ENCODE measurements at places on chromosomes 6 and 20. TPM values are rescaled to one million over a fixed set of nuclear protein-coding genes. Genes with fewer than 3 reads are reported as not detected.

GRCh38 chr6:132404330-132404729 lies 3.1 kb upstream of the MOXD1 start:
- no peak overlapping the region for H3K4me3 ChIP-seq
- peaks cover 56% of the 10 kb centered on the region for H3K27me3 ChIP-seq
- H3K4me1 ChIP-seq = peaks cover 17% of the 10 kb centered on the region
- no peak for DNase-seq
- H3K36me3 ChIP-seq = no peaks in the 10 kb centered on the region

Gene GRM1
- not detected for total RNA-seq

Gene RNF144B
- total RNA-seq = 3.9 TPM

- H3K4me1 ChIP-seq = no peaks in the 10 kb centered on the region
- peaks cover 7% of the 10 kb centered on the region for H3K27me3 ChIP-seq
- H3K4me3 ChIP-seq = no peak overlapping the region
- H3K27ac ChIP-seq = no peak overlapping the region
- no peaks in the 10 kb centered on the region for H3K36me3 ChIP-seq
Observed at GRCh38 chr6:53119772-53120409, 28.8 kb downstream of the GCM1 start.

DNA sequence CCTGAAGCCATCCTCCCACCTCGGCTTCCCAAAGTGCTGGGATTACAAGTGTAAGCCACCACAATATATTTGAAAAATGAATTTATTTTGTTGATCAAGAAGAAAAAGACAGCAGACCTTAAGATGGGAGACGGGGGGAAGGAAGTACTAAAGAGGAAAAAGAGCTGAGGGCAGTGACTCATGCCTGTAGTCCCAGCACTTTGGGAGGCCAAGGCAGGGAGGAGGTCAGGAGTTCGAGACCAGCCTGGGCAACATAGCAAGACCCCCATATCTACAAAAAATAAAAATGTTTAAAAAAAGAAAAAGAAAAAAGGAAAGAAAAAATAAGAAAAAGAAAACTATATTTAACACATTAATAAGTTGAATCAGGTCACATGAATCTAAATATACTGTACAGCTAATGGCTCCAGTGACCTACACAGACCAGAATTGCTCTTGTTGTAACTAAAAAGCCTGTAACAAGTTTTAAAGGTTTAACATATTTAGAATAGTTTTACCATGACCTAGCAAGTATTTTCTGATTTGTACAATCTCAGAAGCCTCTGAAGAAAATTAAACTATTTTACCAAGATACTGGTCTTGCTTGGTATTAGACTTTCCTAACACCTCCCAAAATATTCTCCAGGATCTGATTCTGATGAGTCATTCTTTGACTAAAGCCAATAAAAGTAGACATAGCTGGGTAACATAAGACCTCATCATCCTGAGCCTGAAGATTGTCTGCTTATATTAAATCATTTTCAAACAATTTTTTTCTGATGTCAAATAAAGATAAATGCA lies 4.3 kb upstream of the AKIRIN2 start:
- DNase-seq = no peak
- H3K27me3 ChIP-seq = no peaks in the 10 kb centered on the region
- no peak overlapping the region for H3K27ac ChIP-seq
- no peak overlapping the region for H3K4me3 ChIP-seq
- no peaks in the 10 kb centered on the region for H3K36me3 ChIP-seq

DNA sequence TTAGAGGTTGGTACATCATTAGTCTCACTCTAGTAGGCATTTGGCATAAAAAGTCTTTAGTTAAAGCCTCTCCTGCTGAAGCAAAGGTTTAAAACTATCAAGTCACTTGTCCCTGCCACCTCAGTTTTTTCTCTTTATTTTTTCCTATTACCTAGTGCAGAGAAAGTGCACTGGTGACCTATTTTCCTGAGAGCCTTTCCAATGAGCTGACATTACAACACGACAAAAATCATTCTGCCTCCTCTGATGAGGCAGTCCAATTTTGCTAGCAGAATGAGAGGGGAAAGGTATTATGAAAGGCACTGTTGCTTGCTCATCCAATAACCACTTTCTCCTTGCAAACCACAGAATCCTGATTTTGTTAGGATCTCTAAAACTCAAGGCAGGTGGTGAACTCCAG lies 73.3 kb upstream of the SGK1 start:
- no peak for DNase-seq
- no peaks in the 10 kb centered on the region for H3K27me3 ChIP-seq
- H3K36me3 ChIP-seq = no peaks in the 10 kb centered on the region
- H3K27ac ChIP-seq = no peak overlapping the region
- H3K4me3 ChIP-seq = no peak overlapping the region

DNA sequence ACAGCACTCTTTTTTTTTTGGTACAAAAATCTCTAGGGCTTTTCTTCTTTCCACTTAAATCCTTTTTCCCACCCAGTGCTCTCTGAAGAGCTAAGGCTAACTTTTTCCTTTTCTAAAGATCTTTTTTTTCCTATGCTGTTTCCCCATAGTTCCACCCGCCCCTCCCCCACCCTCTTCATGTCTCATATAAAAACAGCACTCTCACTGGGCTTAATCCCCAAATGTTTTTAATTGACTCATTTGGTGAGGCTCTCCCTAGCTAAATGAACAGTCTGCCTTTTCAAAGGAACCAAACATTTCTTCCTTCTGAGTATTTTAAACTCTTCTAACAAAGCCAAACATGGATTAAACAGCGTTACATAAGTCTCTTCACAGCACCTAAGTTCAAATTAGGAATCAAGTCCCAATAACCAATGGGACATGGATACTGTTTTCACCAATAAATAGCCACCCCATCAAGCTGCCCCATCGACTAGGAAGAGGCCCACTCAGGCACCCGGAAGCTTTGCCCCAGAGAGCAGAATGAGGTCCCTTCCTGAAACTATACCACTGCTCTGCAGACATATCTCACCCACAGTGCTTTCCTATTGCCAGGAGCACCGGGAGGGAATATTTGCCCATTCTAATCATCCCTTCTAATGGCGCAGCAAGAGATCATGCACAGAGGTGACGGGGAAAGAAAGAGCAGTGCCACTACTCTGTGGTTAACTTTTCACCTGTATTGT lies 63.7 kb downstream of the ATXN1 start:
- DNase-seq = peak; percentile 36
- H3K27ac ChIP-seq = peak overlapping the region; percentile 86
- H3K27me3 ChIP-seq = no peaks in the 10 kb centered on the region
- H3K4me3 ChIP-seq = peak overlapping the region; percentile 50
- peaks cover 7% of the 10 kb centered on the region for H3K36me3 ChIP-seq
- peaks cover 78% of the 10 kb centered on the region for H3K4me1 ChIP-seq

DNA sequence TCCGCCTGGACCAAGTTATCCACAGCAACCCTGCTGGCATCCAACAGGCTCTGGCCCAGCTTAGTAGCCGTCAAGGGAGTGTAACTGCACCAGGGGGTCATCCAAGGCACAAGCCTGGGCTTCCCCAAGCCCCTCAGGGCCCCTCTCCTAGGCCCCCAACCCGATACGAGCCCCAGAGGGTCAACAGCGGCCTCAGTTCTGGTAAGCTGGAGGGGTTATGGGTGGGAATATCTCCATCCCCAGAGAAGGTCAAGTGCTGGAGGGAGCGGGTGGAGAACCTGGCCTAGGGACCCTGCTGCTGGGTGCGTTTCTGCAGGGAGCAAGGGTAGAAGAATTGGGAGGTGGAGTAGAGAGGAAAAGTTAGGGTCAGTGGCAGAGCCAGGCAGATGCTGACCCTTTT lies 12.9 kb downstream of the PRRC2A start:
- H3K4me3 ChIP-seq = no peak overlapping the region
- H3K27me3 ChIP-seq = no peaks in the 10 kb centered on the region
- no peaks in the 10 kb centered on the region for H3K4me1 ChIP-seq
- no peak for DNase-seq
- H3K36me3 ChIP-seq = peaks cover 77% of the 10 kb centered on the region

DNA sequence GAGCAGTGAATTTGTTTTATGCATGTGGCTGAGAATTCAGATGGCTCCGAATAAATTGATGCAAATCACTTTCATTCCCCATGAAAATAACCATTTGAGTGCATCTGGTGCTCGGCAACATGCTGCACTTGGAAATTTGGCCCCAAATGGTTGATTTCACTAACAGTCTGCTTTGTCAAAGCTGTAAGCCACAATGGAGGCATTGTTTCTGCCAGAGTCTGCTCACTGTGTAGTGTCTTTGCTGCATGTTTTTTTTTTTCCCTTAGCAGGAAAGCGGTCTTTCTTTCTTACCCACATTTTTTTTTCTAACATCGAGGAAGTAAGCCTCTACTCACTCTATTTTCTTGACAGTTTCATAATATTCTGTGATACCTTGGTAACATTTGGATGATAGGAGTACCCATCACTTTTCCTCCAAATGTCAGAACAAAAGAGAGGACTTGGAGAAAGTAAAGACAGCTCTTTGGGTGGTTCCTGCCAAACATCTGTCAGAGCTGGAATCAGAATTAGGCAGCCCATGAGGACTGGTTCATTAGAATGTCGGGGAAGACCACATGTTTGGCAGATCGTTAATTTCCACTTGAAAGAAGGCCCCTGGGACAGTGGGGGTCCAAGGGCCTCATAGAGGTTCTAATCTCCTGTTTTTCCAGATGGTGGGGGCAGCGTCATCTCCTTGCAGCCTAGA lies 149.5 kb downstream of the DOK5 start:
- no peaks in the 10 kb centered on the region for H3K4me1 ChIP-seq
- no peak overlapping the region for H3K4me3 ChIP-seq
- H3K27ac ChIP-seq = no peak overlapping the region

GRCh38 chr6:156311291-156311690 lies 465.9 kb upstream of the ARID1B start:
- DNase-seq = no peak
- H3K4me3 ChIP-seq = no peak overlapping the region
- no peaks in the 10 kb centered on the region for H3K36me3 ChIP-seq
- no peaks in the 10 kb centered on the region for H3K27me3 ChIP-seq

DNA sequence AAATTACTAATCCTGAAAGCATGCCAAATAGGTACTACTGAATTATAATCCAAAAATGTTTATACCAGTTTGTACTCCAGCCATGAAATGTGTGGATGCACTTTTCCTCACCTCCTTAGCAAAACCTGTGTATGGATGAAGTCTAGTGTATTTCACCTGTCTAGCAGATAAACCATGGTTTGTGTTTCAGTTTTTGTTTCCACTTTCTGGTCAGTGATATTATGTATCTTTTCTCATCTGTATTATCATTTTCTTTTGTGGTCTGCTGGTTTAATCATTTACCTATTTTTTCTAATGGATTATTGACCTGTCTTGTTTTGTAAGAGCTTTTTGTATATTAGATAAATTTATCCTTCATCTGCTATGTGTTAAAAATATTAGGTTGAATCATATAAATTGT lies 41.0 kb upstream of the TMEM217 start:
- no peaks in the 10 kb centered on the region for H3K27me3 ChIP-seq
- H3K36me3 ChIP-seq = peaks cover 39% of the 10 kb centered on the region
- H3K27ac ChIP-seq = no peak overlapping the region
- H3K4me3 ChIP-seq = no peak overlapping the region

DNA sequence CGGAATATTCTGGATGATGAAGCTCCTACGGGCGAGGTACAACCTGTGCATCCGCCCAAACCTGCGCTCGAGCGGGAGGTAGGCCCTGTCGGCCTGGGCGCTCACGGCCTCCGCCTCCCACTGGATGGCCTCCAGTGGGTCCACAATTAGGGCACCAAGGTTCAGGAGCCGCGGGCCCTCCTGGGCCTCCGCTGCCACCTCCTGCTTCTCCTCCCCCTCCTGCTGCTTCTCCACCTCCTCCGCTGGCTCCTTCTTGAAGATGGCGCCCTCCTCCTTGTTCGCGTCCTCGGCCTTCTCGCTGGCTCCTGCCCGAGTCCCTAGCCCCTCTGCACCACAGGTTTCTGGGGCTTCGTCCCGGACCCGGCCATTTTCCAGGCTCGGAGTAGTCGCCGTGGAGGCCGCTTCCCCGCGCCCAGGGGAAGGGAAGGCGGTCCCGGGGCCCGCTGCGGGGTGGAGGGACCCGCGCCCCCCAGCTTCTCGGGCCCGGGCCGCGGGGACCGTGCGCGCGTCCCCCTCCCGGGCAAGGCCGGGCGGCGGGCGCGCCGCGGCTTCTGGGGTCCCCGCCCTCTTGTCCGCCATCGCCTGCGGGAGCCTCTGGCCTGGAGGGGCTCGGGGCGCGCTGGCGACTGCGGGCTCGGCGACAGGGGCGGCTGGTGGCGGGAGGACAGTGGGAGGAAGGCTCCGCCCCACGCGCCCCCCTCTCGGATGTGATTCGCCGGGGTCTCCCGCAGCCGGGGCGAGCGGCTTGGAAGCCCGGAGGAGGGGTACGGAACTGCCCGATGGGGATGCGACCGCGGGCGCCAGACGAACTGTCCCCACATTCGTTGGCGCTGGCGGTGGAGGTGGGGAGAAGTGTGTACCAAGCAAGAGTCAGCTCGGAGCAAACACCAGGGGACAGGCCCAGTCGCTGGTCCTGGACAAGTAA lies 17.6 kb downstream of the PLAGL2 start:
- H3K4me3 ChIP-seq = peak overlapping the region; percentile 64
- H3K27ac ChIP-seq = peak overlapping the region; percentile 84
- peak; percentile 72 for DNase-seq
- peaks cover 34% of the 10 kb centered on the region for H3K36me3 ChIP-seq
- peaks cover 48% of the 10 kb centered on the region for H3K4me1 ChIP-seq

DNA sequence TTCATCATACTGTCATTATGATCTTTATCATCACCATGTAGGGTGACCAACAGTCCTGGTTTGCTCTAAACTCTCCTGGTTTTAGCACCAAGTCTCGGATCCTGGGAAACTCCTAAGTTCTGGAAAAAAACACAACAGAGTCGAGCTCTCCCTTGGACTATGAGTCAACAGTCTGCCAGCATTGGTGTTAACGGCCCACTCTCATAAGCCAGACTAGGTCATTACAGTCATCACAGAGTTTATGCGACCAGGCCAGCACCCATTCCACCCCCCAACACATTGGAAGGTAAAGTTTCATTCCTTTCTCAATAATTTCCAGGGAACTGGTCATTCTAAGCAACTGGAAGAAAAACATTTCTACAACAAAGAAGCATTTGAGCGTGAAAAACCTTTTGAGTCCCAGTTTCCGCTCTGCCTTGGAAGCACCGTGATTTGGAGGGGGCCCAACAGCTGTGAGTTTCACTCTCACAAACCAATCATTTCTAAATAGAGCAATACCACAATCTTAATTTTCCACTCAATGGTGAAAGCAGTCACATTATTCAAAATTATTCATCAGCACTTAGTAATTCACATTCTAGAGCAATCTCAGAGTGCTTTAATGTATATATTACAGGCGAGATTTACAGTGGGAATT lies 445.0 kb downstream of the CDH26 start:
- H3K27me3 ChIP-seq = peaks cover 3% of the 10 kb centered on the region
- DNase-seq = peak; percentile 34
- H3K27ac ChIP-seq = no peak overlapping the region

Gene SF3B5
- 164 TPM for total RNA-seq

Gene MEP1A
- total RNA-seq = not detected

GRCh38 chr6:32129297-32130088 lies 595 bp downstream of the FKBPL start:
- peak overlapping the region; percentile 99 for H3K4me3 ChIP-seq
- H3K27ac ChIP-seq = peak overlapping the region; percentile 97
- peaks cover 36% of the 10 kb centered on the region for H3K4me1 ChIP-seq
- peaks cover 12% of the 10 kb centered on the region for H3K36me3 ChIP-seq
- DNase-seq = no peak
- no peaks in the 10 kb centered on the region for H3K27me3 ChIP-seq

Gene CPNE5
- 1.3 TPM for total RNA-seq

GRCh38 chr20:38558596-38559360 lies 22.2 kb upstream of the ADIG start:
- no peak overlapping the region for H3K4me3 ChIP-seq
- peaks cover 36% of the 10 kb centered on the region for H3K36me3 ChIP-seq
- peak overlapping the region; percentile 21 for H3K27ac ChIP-seq
- H3K4me1 ChIP-seq = no peaks in the 10 kb centered on the region
- H3K27me3 ChIP-seq = no peaks in the 10 kb centered on the region
- no peak for DNase-seq

All from activated CD4-positive, alpha-beta T cell treated with anti-CD3 and anti-CD28 coated beads for 36 hours (primary cell).